ENCODE measurements at places on chromosomes 6 and 20. TPM values are rescaled to one million over a fixed set of nuclear protein-coding genes. Genes with fewer than 3 reads are reported as not detected.

ZBTB12 gene
- polyA plus RNA-seq, result 23.6 TPM

DNA sequence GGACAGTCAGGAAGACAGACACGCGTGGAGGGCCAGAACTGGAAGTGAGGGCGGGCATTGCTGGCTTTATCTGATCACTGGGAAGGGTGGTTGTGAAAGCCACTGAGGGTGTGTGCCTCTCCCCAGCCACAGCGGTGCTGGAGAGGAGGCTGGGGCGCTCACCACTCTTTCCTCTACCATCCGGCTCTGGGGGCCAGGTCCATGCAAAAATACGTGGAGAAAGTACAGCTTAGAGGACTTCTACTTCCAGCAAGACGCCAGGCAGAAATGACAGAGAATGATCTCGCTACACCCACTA, 148.8 kb upstream of the RPS6KA2 start:
- DNase-seq, result no peak

- DNase-seq, result no peak
Observed at GRCh38 chr20:51894619-51895018, 92.3 kb upstream of the SALL4 start.

RTEL1 gene
- polyA plus RNA-seq, result 22.2 TPM

GRCh38 chr6:117776441-117776840, 101.2 kb downstream of the NUS1 start:
- DNase-seq, result no peak

DNA sequence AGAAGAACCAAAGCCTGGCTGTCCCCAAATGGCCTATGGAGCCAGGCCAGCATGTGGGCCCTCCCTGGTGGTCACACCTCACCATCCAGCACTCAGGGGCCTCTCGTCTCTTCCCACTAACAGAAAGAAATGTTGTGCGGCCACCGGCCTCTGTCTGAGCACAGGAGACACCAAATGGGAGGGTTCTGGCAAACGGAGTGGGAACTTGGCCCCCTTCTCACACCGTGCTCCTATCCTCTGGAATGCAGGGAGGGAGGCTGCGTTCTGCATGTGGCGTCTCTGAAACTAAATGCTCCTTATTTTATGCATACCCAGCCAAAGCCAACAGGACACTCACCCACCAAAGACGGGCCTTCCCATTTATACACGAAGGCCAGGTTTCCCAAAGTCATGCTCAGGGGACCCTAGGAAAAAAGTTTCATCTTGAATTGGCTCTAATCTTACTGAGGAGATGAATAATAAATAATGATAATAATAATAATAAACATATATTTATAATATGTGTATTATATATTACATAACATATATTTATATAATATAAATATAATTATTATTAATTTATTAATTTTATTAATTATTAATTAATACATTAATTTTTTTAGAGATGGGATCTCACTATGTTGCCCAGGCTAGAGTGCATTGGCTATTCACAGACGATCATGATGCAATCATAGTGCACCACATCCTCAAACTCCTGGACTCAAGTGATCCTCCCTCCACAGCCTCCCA, 102.4 kb downstream of the FOXF2 start:
- no peak for DNase-seq

Data from renal cortex interstitium (tissue), 15 donors.